ENCODE measurements at places on chromosomes 2 and 18.

GRCh38 chr2:11775384-11775783, 29.0 kb downstream of the LPIN1 start:
- DNase-seq = no peak

- DNase-seq = no peak
Measured at GRCh38 chr2:168912901-168913369, 11.8 kb downstream of the G6PC2 start.

GRCh38 chr2:27569398-27569797, 13.4 kb upstream of the ZNF512 start:
- no peak for DNase-seq

- DNase-seq = peak; percentile 42
Measured at GRCh38 chr2:46364797-46365457, 67.7 kb downstream of the EPAS1 start.

GRCh38 chr2:132871831-132872230, 201.8 kb upstream of the LYPD1 start:
- DNase-seq = no peak

DNA sequence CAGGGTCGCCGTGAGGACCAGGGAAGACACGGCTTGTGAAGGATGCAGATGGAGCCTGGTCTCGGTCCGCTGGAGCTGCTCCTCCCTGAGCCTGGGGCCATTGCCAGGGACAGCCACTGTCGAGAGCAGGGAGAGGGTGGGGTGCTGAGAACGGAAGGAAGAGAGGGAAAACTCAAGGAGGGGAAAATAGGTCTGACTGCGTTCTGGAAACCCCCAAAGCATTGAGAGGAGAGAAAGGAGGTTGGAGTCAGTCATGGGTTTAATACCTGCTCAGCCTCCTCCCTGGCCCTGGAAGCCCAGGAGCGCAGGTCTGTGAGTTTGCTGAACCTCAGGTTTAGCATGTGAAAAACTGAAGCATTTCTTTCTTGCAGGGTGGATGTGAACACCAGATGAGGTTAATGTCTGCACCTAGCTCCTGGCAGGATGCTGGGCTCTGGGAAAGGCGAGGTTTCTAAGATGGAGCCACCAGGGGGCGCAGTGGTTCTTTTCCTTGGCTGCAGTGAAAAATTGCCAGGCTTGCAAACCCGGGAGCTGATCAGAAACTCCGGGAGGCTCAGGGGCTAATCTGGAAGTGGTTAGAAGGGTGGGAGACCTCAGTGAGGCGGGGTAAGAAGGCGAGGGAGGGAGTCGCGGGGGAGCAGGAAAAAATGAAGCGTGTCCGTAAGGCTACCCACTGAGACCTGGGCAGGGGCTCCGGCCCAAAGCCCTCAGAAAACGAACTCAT, 33.6 kb upstream of the RNF149 start:
- peak; percentile 90 for DNase-seq

GRCh38 chr2:64795024-64795592, 141.4 kb upstream of the SERTAD2 start:
- DNase-seq = no peak

DNA sequence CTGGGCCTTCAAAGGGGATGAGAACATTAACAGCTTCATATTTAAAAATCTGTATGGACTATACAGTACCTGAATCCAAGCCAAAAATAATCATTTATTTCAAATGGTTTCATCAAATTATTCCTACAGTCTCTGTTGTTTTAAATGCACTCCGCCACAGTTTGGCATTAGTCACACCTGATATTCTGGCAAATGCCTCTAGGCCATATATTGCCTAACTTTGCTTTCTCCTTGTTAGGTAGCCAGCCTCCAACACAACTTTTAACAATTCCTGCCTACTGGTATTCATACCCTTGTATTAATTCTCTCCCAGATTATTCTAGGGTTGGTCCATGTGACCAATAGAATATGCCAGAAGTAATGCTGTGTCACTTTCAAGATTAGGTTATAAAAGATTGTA, 146.6 kb upstream of the FANCL start:
- DNase-seq = no peak

GRCh38 chr2:138744713-138745112, 35.5 kb downstream of the NXPH2 start:
- no peak for DNase-seq

DNA sequence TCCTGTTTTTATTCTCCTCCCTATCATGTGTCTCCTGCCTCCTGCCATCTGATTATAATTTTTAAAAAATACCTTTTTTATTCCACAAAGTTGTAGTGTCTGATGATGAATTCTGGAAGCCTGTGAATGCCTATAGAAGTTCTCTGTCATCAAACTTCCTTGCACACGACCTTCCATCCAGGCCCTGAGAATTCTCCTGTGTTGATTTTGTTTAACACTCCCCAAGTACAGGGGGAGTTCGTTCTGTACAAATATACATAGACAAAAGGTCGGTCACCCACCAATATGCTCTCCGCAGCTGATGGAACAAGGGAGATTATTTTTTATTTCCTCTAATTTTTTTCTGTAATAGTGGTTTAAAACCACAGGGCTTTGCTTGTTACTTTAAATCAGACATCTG, 232.5 kb downstream of the PIEZO2 start:
- no peak for DNase-seq

GRCh38 chr2:141508806-141509595, 621.8 kb downstream of the LRP1B start:
- DNase-seq = no peak

GRCh38 chr18:74378179-74378682, 62.6 kb downstream of the C18orf63 start:
- no peak for DNase-seq

- no peak for DNase-seq
Measured at GRCh38 chr2:60976256-60976850, 41.2 kb upstream of the PEX13 start.

- no peak for DNase-seq
Measured at GRCh38 chr2:156448766-156449165, 12.6 kb downstream of the GPD2 start.

GRCh38 chr18:3898861-3899613, 449.1 kb downstream of the TGIF1 start:
- no peak for DNase-seq

DNA sequence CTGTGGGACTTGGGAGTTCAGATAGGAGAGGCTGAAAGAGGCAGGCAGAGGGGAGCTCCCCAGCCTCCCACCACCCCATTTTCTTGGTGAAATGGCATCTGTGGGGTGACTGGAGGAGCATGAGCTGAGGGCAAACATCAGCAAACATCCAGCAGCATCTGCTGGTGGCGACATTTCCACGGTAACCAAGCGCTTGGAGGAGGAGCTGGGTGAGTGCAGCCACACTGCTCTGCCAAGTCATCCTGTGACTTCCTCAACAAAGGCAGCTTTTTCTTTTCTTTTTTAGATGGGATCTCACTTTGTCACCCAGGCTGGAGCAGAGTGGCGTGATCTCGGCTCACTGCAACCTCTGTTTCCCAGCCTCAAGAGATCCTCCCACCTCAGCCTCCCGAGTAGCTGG, 5.6 kb downstream of the TXNL4A start:
- DNase-seq = peak; percentile 59

- DNase-seq = no peak
Measured at GRCh38 chr2:217622205-217623060, 380.4 kb downstream of the TNS1 start.

GRCh38 chr2:8803658-8804379, 33.6 kb downstream of the KIDINS220 start:
- DNase-seq = peak; percentile 50
